Posterior cingulate gyrus (tissue), 11 donors: ENCODE measurements at places on chromosomes 5 and 9.

- DNase-seq: no peak
These were observed 23.0 kb downstream of the FRRS1L start for GRCh38 chr9:109143881-109144562.

DNA sequence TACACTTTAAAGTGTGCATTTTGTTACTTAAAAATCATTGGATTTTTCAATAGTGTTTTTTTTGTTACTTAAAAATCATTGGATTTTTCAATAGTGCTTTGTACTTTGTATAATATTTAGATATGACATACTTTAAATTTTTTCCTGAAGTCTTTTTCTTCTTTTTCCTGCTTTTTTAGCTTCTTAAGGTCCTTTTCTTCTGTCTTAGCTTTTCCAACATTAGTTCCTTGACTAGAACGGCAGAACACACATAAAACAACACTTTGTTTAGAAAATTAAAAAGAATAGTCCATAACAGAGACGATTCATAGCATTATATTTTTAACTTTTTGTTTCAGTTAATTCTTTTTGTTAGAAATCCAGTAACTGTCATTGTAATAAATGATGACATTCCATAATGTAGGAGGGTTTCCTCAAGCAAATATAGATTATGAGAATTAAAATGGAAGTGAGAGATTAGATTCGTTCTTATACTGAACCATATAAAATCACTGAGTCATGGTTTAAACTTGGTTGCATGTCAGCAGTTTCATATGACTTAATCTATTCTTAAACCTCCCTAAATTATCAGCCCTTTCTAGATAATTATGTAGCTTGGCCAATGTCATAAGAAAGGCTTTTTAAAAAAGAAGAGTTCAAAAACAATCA lies 45.3 kb upstream of the RICTOR start:
- no peak for DNase-seq

- no peak for DNase-seq
These were observed 550.1 kb upstream of the ZNF462 start for GRCh38 chr9:106312906-106313305.

DNA sequence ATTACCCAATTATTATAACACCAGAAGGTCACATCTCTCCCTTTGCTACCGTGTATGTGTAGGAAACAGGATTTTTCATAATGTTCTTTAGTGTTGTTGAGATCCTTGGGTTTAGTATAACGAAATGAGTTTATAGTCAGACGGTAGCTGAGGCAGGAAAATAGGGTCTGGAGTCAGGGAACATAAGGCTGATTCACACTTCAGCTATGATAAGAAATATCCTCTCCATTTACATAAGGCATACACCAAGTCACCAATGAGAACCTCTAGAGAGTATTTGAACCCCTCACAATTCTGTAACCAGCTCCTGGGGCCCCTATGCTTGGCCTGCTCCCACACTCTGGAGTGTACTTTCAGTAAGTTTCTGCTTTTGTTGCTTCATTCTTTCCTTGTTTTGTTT lies 58.9 kb upstream of the ANKH start:
- no peak for DNase-seq

- DNase-seq: no peak
These were observed 75.8 kb upstream of the SARDH start for GRCh38 chr9:133813749-133814585.

DNA sequence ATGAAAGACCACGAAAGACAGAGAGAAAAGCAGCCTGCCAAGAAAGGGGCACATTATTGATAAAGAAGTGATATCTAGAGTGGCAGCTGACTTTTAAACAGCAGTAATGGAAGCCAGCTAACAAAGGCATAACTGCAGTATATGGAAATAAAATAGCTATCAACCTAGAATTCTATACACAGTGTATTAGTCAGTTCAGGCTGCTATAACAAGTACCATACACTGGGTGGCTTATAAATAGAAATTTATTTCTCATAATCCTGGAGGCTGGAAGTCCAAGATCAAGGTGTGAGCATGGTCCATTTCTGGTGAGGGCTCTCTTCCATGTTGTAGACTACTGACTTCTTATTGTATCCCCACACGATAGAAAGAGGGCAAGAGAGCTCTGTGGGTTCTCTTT lies 109.8 kb downstream of the DEPDC1B start:
- DNase-seq: no peak

- DNase-seq: no peak
These were observed 937 bp downstream of the TMOD1 start for GRCh38 chr9:97502222-97502983.
